ENCODE measurements at places on chromosomes 16 and 17.

DNA sequence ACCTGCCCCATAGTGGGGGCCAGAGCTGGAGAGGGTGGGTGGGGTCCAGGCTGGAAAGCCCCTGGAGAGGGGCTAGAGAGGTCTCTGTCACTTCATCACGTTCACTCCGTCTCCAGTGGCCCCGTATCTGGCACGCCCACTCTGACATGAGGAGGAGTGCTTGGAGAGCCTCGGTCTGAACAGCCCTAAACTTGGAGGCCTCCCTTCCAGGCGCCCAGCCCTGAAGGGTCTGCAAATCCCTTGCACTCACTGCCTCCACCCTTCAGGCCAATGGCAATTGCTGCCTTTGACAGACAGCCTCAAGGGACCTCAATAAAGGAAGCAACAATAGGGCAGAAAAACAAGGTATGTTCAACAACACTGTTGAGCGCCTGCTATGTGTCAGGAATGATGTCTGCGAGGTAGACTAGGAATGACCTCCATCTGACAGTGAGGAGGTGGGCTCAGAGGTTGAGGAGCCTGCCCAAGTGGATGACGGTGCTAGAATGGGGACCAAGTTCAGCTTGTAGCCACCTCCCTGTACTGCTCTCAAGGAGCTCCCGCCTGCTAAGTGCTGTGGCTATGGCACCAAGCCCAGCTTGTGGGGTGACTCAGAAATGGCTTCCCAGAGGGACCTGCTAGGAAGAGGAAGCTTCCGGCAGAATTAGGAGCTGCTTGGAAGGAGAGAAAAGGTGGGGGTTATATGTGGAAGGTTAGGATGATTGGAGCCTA, 2.9 kb upstream of the EPX start:
- DNase-seq, result peak; percentile 54

DNA sequence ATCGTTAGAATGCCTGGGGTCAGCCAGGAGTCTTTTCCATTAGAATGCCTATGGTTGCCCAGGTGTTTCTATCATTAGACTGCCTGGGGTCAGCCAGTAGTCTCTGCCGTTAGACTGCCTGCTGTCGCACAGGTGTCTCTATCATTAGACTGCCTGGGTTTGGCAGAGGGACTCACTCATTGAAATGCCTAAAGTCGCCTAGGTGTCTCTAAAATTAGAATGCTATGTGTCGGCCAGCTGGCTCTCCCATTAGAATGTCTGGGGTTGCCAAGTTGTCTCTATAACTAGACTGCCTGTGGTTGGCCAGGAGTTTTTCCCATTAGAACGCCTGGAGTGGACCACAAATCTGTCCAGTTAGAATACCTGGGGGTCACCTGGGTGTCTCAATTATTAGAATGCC, 2266.5 kb downstream of the TP53TG3F start:
- DNase-seq, result no peak

DNA sequence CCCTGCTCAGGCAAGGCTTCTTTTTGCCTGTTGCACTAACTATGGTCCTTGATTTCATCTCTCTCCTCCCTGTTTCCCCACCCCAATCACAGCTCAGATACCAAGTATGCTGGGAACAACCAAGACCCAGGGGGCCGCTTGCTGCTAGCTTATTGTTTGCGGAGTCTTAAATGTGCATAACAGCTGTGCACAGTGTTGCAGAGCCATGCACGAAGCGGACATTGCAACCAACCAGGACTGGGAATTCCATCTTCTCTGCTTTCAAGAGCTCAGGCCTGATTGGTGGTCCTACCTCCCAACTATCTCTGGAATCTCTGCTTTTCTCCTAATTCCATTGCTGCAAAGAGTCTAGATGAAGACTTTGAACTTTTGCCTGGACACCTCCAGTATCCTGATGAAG, 281.3 kb upstream of the TNRC6C start:
- no peak for DNase-seq

DNA sequence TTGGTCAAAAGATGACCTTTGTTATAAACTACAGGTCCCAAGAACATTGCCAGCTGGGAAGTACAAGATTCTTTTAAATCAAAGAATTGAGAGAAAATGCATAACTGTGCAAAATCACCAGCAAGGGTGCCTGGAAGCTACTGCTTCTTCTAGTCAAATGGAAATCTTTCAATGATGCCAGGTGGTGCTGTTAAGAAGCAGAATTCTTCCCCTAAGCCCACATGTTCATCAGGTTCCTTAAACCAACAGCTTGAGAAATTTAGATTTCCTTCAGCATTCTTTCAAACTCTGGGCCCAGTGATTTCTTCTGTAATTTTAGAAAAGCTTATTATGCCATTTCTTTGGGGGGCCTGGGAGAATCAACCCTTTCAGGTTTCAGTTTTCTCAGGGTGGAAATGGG, 207.8 kb upstream of the WSCD1 start:
- no peak for DNase-seq

- DNase-seq, result no peak
Measured at GRCh38 chr17:67136191-67137025, 92.1 kb downstream of the CACNG1 start.

- DNase-seq, result no peak
Measured at GRCh38 chr17:53571342-53571741, 251.4 kb upstream of the KIF2B start.

DNA sequence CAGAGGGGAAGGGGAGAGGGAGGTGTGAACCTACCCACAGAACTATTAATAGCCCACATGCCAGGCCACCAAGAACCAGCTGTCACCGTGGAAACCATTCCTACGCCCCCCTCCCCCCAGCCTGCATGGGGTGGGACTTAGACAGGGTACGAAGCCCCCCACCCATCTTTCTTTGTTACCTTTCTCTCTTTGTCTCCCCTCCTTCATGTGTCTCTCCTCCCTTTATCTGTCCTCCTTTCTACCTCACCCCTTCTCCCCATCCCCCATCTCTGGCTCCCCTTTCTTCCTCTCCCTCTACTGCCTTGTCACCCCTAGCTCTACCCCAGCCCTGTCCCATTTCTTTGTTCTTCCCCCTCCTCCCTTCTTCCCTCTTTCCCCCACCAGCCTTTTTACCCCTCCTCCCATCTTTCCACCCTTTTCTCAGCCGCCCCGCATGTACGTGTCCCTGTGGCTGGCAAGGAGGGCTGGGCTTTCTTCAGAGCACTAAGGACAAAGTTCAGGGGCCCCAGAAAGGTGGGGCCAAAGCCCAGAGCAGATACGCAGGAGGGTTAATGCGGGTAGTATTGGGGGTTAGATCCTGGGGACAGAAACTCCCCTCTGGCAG, 8.0 kb downstream of the THRA start:
- DNase-seq, result no peak

GRCh38 chr17:33753452-33753851, 460.4 kb upstream of the ASIC2 start:
- no peak for DNase-seq

GRCh38 chr17:48860456-48860855, 29.6 kb downstream of the CALCOCO2 start:
- DNase-seq, result no peak

GRCh38 chr16:21626659-21627277, 25.6 kb downstream of the IGSF6 start:
- DNase-seq, result peak; percentile 46

- peak; percentile 69 for DNase-seq
Measured at GRCh38 chr17:956905-957304, 22.7 kb downstream of the NXN start.

DNA sequence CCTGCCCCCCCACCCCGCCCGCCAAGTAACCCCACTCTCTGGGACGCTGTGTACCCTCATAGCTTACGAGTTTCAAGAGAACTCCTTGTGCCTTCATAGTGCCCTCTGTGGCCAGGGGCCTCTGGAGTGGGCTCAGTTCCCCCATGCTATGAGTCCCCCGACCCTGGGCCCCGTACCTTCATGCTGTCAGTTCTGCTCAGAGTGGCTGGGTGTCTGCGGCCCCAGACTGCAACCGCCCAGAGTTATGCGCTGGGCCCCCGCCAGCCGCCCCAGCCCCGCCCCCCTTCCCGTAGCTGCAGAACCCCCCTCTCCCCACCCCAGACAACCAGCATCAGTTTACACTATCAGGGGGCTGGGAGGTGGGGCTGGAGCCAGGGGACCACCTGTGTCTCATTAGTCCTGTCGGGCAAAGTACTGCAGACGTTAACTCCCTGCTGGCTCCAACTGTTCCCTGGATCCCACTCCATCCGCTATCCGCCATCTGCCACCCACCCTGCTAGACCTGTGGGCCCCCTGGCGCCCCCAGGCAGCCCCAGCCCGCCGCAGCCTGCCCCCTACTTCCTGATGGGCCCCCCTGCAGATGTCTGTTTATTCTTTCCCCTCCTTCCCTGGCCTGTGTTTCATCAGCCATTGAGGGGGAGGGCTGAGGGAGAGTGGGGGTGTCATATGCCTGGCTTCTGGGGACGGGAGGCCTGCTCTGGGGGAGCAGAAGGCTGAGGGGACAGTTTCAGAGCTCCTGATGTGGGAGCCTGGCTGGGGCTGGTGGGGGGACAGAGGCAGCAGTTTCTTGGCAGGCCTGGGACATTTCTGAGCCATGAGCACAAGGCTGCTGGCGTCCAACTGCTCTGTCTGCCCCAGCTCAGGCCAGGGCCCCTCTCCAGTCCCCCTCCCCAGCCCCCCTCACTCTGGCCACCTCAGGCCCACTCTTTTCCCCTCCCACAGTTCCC, at the start of gene MFAP4:
TSS of gene MFAP4 (minus strand) at position 217 of the 947 bp plus-strand sequence. CDS start at position 182, 35 bp downstream.
- DNase-seq, result no peak

DNA sequence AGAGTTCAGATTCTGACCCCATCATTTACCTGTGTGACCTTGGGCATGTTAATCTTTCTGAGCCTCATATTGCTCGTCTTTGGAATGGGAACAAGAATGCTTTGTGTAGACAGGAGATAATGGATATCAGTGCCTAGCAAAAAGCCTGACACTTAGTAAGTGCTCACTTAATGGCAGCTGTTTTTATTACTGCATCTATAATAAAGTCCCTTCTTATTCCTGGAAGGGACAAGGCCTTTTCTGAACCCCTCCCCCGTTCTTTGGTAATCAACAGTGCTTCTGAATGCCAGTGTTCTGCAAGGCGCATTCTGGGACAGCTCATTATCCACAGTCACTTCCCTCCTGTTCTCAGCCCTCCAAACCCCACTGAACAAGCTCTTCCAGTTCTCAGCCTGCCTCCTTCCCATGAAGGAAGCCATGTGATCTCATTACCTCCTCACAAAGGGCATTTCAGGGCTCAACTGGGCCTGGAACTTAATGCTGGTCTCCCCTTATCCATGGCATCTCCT, 25.1 kb upstream of the SUPT4H1 start:
- DNase-seq, result no peak

DNA sequence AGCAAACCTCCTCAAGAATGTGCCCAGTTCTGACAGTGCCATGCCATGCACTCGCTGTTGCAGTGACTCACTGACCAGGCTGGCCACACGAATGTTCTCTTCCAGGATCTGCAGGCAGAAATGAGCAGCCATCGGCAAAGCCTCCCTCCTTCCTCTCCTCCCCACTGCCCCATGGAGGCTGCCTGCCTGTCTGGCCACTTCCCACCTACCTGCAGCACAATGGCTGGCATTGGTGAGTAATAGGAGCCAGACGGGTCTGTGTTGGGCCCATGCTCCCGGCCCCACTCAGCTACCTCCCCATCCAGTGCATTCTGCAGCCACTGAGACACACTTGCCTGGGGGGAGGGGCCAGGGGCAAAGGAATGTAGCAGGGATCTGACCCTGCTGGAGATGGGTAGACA, 2.8 kb upstream of the MATCAP1 start:
- DNase-seq, result no peak

DNA sequence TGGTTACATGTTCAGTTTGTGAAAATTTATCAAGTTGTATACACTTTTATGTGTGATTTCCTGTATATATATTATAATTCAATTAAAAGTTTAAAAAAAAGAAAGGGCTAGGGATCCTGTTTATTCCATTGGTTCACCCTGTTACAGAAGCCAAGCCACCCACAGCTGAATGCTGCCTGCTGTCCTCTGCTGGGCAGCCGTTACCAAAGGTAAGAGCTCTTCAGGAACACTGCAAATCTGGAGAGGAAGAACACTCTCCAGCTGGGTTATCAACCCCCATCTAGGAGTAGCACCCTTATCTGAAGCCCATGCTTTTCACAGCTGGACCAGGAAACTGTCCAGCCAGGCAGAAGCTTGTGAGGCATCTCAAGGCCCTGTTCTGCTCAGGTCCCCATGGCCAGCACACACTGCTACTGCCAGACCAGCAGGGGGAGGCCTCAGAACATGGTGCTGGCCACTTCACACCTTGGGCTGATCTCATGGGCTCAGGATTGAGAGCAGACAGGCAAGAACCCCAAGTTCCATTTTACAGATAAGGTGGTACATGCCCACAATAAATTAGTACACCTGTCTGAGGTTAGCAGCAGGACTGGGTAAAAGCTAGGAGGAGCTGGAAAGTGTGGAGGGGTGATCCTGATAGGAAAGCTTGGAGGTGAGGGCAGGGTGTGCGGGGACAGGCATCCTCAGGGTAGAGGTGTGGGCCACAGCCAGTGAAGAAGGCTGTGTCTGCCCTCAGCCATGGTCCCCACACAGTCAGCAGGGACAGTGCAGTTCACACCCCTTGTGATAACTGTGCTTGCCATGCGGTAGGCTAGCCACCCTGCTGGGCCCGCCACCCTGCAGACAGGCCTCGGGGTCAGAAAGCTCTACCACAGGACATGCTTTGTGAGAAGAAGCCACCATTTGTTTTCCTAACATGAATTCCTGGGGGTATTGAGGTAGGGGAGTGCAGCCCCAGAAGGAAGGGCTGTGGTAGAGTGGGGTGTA, 54.3 kb upstream of the SREBF1 start:
- peak; percentile 88 for DNase-seq

GRCh38 chr17:50589095-50589705, 28.7 kb downstream of the CACNA1G start:
- no peak for DNase-seq

GRCh38 chr17:9479964-9480363, 95.7 kb downstream of the STX8 start:
- DNase-seq, result no peak

GRCh38 chr16:58510776-58511628, 4.3 kb upstream of the SETD6 start:
- DNase-seq, result no peak

GRCh38 chr17:66214884-66215528, 14.2 kb downstream of the APOH start:
- no peak for DNase-seq

DNA sequence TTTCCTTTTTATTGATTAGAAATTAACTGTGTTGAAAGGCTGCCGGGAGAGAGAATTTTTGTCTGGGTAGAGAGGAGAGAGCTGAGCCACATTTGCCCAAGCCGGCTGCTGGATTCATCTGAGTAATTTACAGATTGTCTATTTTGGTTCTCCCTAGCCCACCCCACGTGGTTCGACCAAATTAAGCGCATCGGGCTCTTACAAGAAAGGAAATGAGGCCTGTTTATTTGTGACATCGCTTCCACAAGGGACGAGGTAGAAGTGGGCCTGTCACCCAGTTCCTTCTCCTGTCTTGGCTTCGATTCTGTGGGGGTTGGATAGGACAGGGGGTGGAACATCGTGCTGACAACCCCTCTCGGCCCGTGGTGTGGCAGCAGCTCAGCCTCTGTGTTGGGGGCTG, 42.9 kb downstream of the SYT17 start:
- no peak for DNase-seq
